ENCODE measurements at places on chromosomes 7 and 10.

- no peak for DNase-seq
Measured at GRCh38 chr10:75815066-75815465, 383.6 kb downstream of the LRMDA start.

GRCh38 chr10:86715836-86716235 lies 40.6 kb upstream of the BMPR1A start:
- DNase-seq: no peak

- no peak for DNase-seq
Measured at GRCh38 chr7:158248816-158249215, 338.8 kb downstream of the PTPRN2 start.

DNA sequence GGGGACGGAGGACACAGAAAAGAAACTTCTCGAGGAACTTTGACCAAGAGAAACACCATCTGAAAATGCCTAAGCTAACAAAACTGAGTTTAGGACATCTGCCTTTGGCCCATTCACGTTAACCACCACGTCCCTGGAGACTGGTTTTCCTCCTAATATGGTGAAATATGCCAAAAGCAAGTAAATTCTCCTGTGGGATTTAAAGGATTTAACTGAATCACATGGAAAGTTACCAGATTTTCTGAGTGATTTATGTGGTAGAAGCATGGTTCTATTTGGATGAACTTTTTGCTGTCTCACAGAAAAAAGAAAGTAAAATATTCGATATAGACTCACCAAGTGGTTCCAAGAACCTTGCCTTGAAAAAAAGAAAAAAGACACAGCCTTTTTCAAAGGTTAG lies 30.4 kb upstream of the BMPER start:
- DNase-seq: no peak

- no peak for DNase-seq
Measured at GRCh38 chr7:50397320-50397970, 52.7 kb downstream of the FIGNL1 start.

- DNase-seq: no peak
Measured at GRCh38 chr10:48745662-48746245, 61.1 kb downstream of the WDFY4 start.

DNA sequence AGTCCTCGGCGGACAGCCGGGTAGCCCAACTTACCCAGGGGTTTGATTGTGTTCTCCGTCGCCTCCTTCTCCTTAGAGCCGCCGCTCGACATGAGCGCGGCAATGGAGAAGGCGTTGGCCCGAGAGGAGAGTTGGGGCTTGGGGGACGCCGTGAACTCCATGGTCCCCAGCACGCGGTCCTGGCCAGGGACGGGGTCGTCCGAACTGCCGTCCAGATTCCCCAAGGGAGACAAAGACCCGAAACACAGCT lies 515 bp downstream of the TBX20 start:
- DNase-seq: no peak

- no peak for DNase-seq
Measured at GRCh38 chr7:128284102-128284501, 43.0 kb downstream of the LEP start.

DNA sequence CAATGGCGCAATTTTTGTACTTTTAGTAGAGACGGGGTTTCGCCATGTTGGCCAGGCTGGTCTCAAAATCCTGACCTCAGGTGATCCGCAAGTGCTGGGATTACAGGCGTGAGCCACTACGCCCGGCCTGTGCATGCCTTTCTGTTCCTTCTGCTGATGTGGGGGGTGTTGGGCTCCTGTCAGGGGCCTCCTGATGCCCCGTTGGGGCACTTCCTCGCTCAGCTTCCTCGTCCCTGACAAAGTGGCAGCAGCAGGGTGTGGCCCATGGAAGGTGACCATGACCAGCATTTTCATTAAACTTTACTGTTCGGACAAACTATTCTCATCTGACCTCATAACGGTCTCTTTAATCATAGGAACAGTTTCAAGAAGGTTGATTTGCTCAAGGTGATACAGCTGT lies 69.4 kb downstream of the TBXAS1 start:
- DNase-seq: no peak

All from NCI-H1694 (cell line).